Smooth muscle cell of the coronary artery (primary cell): ENCODE measurements at places on chromosomes 5 and 9. TPM values are rescaled to one million over a fixed set of nuclear protein-coding genes. Genes with fewer than 3 reads are reported as not detected.

AHRR gene
- total RNA-seq: 7.6 and 10.7 TPM in 2 replicates

CCDC127 gene
- total RNA-seq: 3.5 and 7.4 TPM in 2 replicates

FOXD4L6 gene
- total RNA-seq: under 0.01 and 0.08 TPM in 2 replicates

INSL4 gene
- total RNA-seq: not detected in 2 replicates

FOXD4L5 gene
- total RNA-seq: 0.08 TPM in 1 of 2 replicates, not detected in the other

PRRT1B gene
- not detected in 2 replicates for total RNA-seq

ADAMTS13 gene
- total RNA-seq: 1.8 and 3.5 TPM in 2 replicates

CAMK2A gene
- total RNA-seq: 0.08 and 0.35 TPM in 2 replicates
